ENCODE measurements at places on chromosomes 12 and 14. TPM values are rescaled to one million over a fixed set of nuclear protein-coding genes. Genes with fewer than 3 reads are reported as not detected.

- DNase-seq: no peak
Observed at GRCh38 chr12:58452546-58452945, 467.8 kb downstream of the LRIG3 start.

DNA sequence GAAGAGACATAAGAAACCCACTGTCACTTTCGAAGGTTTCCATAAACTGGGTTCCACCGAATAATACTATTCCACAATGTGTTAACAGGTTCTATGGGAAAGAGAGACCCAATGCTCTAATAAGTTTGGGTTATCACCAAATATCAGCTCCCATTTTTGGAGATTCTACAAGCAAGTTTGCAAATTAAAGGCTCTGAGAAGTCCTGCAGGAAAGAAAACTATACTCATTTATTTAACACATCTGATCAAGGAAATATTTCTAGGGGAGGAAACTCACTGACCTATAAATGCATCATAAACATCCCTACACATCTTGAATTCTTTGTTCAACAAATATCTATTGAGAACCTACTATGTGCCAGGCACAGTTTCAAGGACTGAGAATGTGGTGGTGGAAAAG lies 161.4 kb downstream of the KSR2 start:
- DNase-seq: no peak

Gene MYO1A
- 0.23 TPM for polyA plus RNA-seq

GRCh38 chr14:104827177-104828055 lies 26.5 kb downstream of the ZBTB42 start:
- DNase-seq: no peak

- DNase-seq: no peak
Observed at GRCh38 chr12:48216785-48217184, 13.7 kb upstream of the OR10AD1 start.
